Suppressor macrophage treated with lipopolysaccharide for 4 hours (primary cell): ENCODE measurements at places on chromosomes 4 and X.

- no peak for DNase-seq
Measured at GRCh38 chr4:146336410-146336807, 122.1 kb downstream of the REELD1 start.

DNA sequence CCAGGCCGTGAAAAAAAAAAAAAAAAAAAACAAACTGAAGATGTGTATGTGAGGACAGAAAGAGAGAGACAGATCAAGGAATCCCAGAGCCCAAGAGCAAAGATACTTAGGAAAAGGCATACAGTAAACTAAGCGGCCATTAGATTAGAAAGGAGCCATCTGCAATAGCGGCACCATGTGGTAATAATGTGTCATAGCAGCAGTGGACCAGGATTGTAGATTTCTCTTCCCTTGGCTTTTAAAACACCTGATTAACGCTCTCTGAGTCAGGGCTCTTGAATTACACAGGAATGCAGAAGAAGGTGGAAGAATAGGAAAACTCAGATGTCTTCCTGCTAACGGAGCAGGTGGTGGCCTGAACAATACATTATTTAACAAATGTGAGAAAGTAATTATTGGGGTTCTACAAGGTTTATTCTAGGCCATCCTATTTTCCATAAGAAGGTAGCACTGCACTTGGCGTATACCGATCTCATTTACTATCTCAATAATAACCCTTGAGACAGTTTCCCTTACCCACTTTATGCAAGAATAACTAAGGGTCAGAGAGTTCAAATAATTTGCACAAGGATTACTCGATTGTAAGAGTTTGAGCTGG is 182.7 kb downstream of the KCNIP4 start:
- DNase-seq, result peak; percentile 40

GRCh38 chr4:139735381-139736273 is 70.0 kb downstream of the MGST2 start:
- DNase-seq, result peak; percentile 6

GRCh38 chr4:155248002-155248896 is 39.8 kb downstream of the NPY2R start:
- no peak for DNase-seq

DNA sequence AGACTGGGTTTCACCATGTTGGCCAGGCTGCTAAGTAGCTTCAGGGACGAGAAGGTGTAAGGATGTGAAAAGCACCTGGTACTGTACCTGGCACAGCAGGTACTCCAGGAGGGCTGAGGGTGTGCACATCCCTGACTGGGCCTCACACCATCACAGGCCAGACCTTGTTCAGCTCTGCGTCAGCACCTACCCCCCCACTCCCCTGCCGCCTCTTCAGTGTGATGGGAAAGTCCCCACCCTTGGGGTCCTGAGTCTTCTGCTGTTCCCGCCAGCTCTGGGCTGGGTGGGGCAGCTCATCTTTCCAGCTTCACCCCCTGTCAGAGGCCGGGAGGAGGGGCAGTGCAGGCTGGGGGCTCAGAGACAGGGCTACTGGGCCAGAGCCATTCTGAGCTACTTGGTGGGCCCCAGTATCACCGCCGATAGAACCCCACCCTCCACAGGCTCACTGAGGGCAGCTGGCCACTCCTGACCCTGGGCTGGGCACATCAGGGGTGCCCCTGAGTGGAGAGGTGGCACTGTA is 6.7 kb upstream of the SH3BP2 start:
- DNase-seq, result no peak

DNA sequence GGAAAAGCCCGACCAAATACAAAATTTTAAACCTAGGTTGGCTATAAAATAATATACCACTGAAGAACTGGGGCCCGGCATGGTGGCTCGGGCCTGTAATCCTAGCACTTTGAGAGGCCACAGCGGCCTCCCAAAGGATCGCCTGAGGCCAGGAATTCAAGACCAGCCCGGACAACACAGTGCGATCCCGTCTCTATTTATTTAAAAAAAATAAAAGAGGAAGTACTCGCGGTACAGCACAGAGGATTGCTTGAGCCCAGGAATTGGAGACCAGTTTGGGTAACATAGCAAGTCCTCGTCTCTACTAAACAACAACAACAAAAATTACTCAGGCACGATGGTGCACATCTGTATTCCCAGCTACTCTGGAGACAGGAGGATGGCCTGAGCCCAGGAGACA is 44.8 kb upstream of the CDKN2AIP start:
- DNase-seq, result peak; percentile 15

- no peak for DNase-seq
Measured at GRCh38 chrX:11406109-11406765, 113.0 kb downstream of the AMELX start.
